ENCODE measurements at places on chromosomes 6 and 20. TPM values are rescaled to one million over a fixed set of nuclear protein-coding genes. Genes with fewer than 3 reads are reported as not detected.

CAGE1 gene
- total RNA-seq, result not detected

DNA sequence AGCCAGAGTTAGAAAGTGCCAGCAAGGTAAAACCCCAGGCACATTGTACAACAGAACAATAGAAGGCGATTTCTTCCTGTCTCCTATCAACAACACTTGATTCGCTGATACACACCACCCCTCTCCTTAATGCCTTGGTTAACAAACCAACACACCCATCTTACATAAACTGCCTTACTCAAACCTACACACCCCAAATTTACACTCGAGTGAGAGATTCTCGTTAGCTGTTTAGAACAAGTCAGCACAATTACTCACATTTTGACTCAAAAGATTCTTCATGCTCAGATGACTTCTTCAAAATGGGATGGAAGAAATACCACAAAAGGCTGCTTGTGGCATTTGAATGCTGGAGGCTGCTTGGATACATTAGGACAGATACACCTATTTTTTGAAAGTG is 80.0 kb upstream of the FOXQ1 start:
- DNase-seq, result no peak

GRCh38 chr20:43537921-43538877 is 20.6 kb upstream of the SGK2 start:
- DNase-seq, result peak; percentile 84

INSM1 gene
- not detected for total RNA-seq

GRCh38 chr6:7691675-7692452 is 34.0 kb upstream of the BMP6 start:
- no peak for DNase-seq

DNA sequence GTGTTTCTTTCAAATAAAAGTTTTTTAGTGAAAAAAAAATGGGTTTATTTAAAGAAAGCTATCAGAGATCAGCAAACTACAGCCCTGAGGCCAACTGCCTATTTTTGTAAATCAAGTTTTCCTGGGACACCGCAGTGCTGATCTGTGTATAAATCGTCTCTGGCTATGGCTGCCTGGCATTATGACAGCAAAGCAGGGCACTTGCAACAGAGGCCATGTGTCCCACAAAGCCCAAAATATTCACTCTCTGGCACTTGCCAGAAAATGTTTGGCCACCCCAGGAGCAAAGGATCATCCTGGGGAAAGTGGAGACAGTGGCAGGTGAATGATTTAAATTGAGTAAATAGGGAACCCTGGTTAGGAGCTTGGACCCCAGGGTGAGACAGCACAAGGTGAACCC is 291.6 kb downstream of the PREX1 start:
- no peak for DNase-seq

DNA sequence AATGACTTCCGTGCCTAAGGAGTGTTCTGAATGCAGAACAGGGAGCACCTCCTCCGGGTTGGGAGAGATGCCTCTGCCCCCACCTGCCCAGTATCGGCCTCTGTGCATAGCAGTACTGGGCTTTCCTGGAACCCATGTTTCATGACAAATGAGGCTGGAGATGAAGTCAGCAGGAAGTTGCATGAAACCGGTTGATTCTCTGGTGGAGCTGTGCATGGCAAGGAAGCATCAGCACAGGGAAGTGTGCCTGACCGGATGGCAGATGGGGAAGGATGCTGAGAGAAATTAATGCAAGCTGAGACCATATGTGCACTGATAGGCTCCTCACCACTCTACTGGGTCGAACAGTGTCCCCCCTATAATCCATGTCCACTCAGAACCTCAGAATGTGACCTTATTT is 155.5 kb downstream of the CDH26 start:
- DNase-seq, result no peak
